ENCODE measurements at places on chromosomes 12 and 14.

- no peak for DNase-seq
Measured at GRCh38 chr14:33642080-33642479, 308.8 kb downstream of the EGLN3 start.

- DNase-seq: no peak
Measured at GRCh38 chr12:46461907-46462640, 89.5 kb upstream of the SLC38A2 start.

DNA sequence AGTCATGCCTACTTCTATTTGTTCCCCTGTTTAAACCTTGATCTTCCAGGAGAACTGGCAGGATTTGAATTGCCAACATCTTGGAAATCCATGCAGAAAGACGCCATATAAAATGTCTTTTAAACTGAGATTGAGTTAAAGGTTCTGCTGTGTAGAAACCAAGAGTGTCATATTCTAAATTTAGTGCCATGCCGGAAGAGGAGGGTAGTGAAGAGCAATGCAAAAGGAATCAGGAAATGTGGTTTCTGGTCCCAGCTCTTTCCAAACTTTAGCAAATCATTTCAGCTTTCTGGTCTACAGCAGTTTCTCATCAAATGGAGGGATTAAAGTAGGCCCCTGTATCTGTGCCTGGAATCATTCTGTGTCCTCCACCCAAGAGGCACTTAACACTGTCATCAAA is 85.7 kb downstream of the BTG1 start:
- DNase-seq: no peak

GRCh38 chr12:27779416-27779919 is 565 bp upstream of the KLHL42 start:
- DNase-seq: peak; percentile 55

- DNase-seq: no peak
Measured at GRCh38 chr14:95025218-95025617, 132.1 kb downstream of the DICER1 start.

DNA sequence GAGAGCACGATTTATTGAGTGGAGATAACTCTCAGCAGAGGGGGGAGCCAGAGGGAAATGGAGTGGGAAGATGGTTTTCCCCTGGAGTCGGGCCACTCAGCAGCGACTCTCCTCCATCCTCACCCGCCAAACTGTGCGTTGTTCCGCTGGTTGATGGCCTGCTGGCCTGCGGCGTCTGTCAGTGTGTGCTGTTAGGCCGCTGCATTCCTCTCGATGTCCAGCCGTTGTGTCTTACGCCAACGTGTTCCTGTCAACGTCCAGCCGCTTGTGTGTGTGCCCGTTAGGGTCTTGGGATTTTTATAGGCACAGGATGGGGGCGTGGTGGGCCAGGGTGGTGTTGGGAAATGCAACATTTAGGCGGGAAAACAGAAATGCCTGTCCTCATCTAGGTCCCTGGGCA is 69.2 kb downstream of the PTPRQ start:
- no peak for DNase-seq

GRCh38 chr14:66076176-66076575 is 410.0 kb upstream of the CCDC196 start:
- DNase-seq: no peak

DNA sequence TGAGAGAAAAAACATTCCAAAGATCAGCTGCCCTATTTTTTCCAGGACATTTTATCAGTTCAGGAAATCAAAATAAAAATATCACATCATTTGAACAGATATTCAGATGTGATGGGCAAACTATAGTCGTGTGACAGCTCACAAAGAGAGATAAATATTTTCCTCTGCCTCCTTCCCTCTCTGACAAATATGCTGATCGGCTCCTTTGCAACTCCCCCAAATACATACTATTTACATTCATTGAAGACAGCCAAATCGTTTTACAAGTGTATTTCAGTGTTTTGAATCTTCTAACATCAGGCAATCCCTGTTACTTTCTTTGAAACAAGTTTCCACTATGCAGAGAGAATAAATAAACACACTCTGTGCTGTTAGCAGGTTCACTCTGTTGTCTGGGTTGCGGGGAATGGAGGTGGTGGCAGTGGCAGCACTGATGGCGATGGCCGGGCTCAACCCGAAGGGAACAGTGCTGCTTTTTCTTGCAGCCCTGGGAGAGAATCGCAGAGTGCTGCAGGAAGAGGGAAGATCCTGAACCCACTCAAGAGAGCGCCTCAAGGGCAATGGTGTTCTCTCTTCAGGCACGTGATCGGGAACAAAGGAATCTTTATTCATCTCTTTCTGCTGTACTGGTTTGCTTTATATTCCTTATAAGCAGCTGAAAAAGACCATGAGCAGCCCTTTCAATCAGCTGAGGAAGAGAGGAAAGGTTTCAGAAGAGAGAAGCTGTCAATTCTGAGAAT is 142.5 kb downstream of the PHLDA1 start:
- DNase-seq: no peak

GRCh38 chr12:43105426-43105981 is 446.5 kb downstream of the ADAMTS20 start:
- no peak for DNase-seq

DNA sequence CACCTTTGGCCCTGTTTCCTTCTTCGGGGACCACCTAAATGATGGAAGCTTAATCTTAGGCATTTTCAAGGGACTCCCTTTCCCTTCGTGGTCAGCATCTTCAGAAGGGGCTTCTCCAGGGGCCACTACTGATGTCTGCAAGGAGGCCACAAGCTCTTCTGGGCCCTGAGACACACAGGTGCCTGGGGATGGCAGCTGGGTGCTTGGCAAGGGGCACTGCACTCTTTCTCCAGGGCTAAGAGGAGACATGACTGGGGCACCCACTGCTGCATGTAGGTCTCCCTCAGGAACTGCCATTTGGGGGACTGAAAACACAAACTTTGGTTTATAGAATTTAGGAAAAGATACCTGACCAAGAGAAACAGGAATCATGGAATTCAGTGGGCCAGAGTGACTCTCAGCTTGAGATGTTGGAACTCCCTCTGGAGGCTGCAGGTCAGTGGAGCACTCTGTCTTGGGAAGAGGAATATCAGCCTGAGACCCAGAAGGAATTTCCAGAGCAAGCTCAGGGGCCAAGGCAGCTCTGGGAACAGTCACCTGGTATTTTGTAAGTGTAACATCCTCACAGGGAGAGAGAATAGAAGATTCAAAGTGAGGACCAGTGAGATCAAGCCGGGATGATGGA is 16.0 kb downstream of the PLD4 start:
- no peak for DNase-seq

DNA sequence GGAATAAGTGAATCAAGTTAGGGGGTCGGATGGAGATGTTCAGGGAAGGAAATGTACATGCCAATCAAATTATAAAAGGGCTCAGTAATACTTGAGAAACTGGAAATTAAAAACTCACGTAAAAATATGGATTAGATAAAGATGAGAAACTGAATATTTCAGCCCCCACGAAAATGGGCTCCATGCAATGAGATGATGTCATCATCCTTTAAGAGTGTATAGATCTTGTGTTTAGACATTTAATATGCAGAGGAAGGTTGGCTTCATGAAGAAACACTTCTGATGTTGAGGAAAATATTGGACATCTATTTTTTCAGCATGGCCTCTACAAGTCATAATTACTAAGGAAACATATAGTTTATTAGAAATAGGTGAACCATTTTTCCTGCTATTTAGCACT is 9.5 kb downstream of the TBC1D30 start:
- DNase-seq: no peak

- no peak for DNase-seq
Measured at GRCh38 chr14:38790916-38791315, 312.1 kb downstream of the SEC23A start.

DNA sequence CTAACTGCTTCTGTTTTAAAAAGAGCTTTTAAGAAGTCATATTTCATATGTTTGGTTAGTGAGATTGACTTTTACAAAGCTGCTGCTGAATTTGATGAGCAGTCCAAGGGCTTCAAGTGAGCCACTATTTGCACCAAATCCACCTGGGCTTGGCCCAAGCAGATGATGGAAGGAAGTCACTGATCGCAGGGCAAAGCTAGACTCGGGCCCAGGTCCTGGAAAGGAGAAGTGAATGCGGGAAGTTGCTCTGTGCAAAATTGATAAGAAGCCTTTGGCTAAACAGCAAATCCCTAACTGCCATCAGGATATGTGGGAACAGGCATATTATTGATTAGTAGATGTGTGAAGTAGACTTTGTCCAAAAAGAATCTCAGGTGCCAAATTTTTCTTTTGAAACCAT is 30.5 kb downstream of the PLXNC1 start:
- DNase-seq: no peak

- no peak for DNase-seq
Measured at GRCh38 chr12:116924558-116925453, 14.1 kb downstream of the FBXW8 start.

DNA sequence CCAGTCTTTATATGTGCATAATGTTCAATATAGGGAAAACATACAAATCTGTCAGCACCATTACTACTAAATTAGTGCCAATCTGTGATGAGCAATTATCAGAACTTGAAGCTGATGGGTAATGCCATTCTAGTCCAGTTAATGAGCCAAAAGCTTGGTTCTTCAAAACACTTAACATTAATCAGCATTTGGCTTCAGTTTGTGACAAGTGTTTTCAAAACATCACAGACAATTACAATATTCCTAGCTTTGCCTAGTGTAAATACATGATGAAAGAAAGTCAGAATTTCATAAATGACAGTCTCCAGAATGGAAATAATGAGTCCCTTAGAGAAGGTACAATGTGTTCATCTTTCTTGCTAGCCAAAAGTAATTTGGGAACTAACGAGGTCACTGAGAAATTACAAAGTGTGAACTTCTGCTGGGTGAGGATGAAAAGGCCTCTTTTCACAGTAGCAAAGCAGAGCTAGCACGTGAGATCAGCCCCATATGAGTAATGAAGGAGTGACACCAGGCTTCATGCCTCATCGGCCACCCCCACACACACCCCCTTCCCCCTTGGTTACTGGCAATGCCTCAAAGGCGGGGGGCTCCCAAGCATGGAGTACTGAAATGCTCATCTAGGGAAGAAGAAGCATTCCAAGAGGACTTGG is 180.6 kb upstream of the EEA1 start:
- DNase-seq: no peak

- DNase-seq: no peak
Measured at GRCh38 chr12:6368906-6369525, 6.3 kb downstream of the SCNN1A start.
